ENCODE measurements at places on chromosomes 2 and 18. TPM values are rescaled to one million over a fixed set of nuclear protein-coding genes. Genes with fewer than 3 reads are reported as not detected.

CPO gene
- total RNA-seq, result not detected

POTEE gene
- not detected for total RNA-seq

NLRC4 gene
- 0.49 TPM for total RNA-seq

CIDEA gene
- total RNA-seq, result 1.5 TPM

SERPINB11 gene
- not detected for total RNA-seq

UNC80 gene
- total RNA-seq, result 11.8 TPM

SERPINB12 gene
- not detected for total RNA-seq

ILKAP gene
- 44.7 TPM for total RNA-seq

SERPINB3 gene
- total RNA-seq, result not detected

LCT gene
- total RNA-seq, result not detected

INPP1 gene
- 16.5 TPM for total RNA-seq

ASAP2 gene
- 44.5 TPM for total RNA-seq

MC5R gene
- total RNA-seq, result 0.25 TPM

AQP4 gene
- total RNA-seq, result 84.8 TPM

SCN7A gene
- 0.98 TPM for total RNA-seq
